Muscle of leg (tissue), 16 donors: ENCODE measurements at places on chromosomes 3 and 15. TPM values are rescaled to one million over a fixed set of nuclear protein-coding genes. Genes with fewer than 3 reads are reported as not detected.

The LDHAL6B gene
- 0.07 TPM for polyA plus RNA-seq

GRCh38 chr3:39130693-39131265 is 22.6 kb downstream of the CSRNP1 start:
- no peak overlapping the region for H3K27ac ChIP-seq
- H3K27me3 ChIP-seq, result no peaks in the 10 kb centered on the region
- H3K36me3 ChIP-seq, result peaks cover 2% of the 10 kb centered on the region
- DNase-seq, result no peak

- H3K36me3 ChIP-seq, result no peaks in the 10 kb centered on the region
- H3K27ac ChIP-seq, result no peak overlapping the region
- H3K27me3 ChIP-seq, result peaks cover under 1% of the 10 kb centered on the region
- DNase-seq, result peak; percentile 52
- H3K4me1 ChIP-seq, result peaks cover 9% of the 10 kb centered on the region
Observed at GRCh38 chr15:71219645-71220044, 104.4 kb downstream of the THSD4 start.

DNA sequence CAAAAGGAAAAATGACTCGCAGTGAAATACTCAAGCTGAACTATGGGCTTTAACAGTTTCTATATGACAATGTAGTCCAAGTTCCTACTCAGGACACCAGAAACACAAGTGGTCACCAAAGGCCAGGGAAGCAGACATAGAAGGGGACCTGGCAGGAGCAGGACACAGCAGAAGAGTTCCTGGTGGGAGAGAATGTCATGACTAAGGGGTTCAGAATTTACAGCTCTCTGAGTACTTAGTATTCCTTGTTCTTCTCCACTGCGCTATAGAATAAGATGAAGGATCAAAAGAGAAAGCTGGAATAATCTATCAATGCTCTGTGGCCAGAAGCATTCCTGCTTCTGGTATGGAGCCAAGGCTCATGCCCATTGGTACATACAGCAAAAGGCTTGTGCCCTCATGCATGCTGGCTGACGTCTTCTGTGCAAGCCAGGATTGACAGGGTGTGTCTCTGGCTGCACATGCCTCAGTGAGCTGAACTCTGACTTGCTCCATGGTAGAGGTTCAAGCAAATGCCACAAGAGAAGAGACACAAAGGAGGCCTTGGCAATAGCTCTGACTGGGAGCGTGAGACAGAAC is 128.7 kb upstream of the SLC2A2 start:
- peak; percentile 22 for DNase-seq
- peak overlapping the region; percentile 32 for H3K27ac ChIP-seq
- H3K4me1 ChIP-seq, result peaks cover 9% of the 10 kb centered on the region
- H3K36me3 ChIP-seq, result peaks cover 25% of the 10 kb centered on the region
- no peak overlapping the region for H3K4me3 ChIP-seq
